ENCODE measurements at places on chromosomes 5 and 9.
A peak's percentile ranks its signal among the peaks of the same experiment; 100 is the strongest.

GRCh38 chr5:1473746-1474145 is 28.5 kb upstream of the SLC6A3 start:
- DNase-seq = no peak

DNA sequence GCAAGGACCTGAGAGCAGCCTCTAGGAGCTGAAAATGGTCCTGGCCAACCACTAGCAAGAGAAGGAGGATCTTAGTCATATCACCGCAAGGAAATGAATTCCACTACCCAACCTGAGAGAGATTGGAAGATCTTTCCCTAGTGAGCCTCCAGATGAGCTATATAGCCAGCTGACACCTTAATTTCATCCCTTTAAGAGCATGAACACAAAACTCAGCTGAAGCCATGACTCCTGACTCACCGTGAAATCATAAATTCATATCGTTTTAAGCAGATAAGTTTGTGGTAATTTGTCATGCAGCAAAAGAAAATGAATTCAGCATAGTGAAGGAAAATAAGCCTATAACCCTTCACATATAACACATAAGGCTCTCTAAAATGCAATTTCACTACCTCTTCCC is 23.5 kb downstream of the MAPKAP1 start:
- DNase-seq = no peak

- DNase-seq = no peak
Observed at GRCh38 chr5:154286557-154286956, 96.0 kb downstream of the GALNT10 start.

GRCh38 chr5:65742565-65743231 is 20.7 kb downstream of the NLN start:
- no peak for DNase-seq

- no peak for DNase-seq
Observed at GRCh38 chr5:83857341-83857740, 136.7 kb upstream of the HAPLN1 start.

- peak; percentile 28 for DNase-seq
Observed at GRCh38 chr9:70079417-70080037, 35.9 kb downstream of the MAMDC2 start.

DNA sequence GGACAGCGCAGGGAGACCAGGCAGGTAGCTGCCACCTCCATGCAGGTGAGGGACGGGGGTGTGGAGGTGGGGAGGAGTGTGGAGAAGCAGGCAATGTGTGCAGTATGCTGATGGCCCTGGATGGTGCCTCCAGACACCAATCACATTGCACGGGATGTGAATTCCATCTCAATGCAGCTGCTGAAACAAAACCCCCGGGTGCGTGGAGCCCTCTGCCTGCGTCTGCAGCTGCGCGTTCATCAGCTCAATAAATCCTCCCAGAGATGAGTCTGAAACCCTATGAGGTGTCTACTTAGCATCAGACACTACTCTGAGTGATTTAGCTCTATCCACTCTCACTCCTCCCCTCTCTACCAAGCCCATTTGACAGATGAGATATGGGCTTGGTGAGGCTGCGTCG is 10.3 kb downstream of the SOHLH1 start:
- DNase-seq = no peak

- no peak for DNase-seq
Observed at GRCh38 chr5:81233080-81233634, at the start of gene CKMT2. Gene CKMT2, plus strand, starts transcription at chr5:81233322. Its CDS starts 17,811 bp downstream, at chr5:81251133.

- DNase-seq = no peak
Observed at GRCh38 chr9:28004900-28005299, 431.6 kb upstream of the C9orf72 start.

- DNase-seq = no peak
Observed at GRCh38 chr9:27967210-27967609, 393.9 kb upstream of the C9orf72 start.

DNA sequence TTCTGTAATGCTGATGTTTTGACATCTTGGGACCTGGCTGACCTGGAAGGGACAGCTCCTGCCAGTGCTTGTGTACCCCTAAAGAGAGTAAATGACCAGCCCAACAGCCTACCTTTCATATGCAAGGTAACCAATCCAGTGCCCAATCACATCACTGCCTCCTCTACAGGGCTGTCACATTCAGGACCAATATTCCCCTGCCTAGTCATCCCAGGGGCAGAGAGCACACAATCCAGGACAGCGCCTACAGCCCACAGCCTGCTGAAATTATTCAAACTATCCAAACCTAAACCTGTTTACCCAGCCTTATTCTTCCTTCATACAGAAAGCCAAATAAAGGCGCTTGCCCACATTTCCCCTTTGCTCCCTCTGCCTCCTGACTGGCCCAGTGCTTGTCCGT is 284.1 kb downstream of the CTNND2 start:
- no peak for DNase-seq
